ENCODE measurements at places on chromosomes 6 and 20.

DNA sequence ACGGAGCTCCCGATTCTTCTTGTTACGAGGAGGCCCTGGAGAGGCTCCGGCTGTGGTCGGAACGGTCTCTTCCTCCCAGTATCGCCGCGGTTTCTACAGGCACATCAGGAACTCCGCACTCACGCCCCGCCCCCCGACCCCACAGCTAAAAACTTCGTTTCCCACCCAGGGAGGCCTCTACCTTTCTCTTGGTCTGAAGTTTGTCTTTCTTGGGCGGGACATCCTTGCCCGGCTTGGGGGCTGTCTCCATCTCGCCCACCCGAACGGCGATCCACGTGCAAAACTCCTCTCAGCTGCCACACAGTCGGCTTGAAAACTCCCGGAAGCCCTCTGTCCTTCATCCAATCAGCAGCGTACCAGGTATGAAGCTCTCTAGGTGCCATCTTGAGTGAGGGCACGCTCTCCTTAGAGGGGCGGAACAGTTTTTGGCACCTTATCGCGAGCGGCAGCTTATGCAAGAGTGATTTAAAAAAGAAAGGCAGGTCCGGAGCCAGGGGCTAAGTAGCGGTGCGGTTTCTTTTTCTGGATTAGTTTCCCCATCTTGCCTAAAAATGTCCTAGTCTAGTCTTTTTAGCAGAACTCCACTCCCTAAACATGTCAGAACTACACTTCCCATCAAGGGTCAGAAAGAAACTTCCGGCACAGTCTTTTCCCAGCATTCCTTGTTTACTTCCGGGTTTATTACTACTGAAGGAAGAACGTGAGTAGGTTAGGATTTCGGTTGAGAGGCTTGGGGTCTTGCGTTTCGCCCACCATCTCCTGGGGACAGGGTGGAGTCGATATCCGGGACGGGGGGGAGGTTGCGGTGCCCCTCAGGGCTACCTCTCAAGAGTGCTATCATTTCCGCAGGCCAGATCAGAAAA lies at the start of the genes PFDN6 and WDR46:
TSS of gene PFDN6 (plus strand) at position 681 of the 863 bp plus-strand sequence. CDS start 256 bp downstream, outside the sequence.
TSS of gene WDR46 (minus strand) at position 319 of the 863 bp plus-strand sequence. CDS start at position 250, 69 bp downstream.
- peak; percentile 70 for DNase-seq

DNA sequence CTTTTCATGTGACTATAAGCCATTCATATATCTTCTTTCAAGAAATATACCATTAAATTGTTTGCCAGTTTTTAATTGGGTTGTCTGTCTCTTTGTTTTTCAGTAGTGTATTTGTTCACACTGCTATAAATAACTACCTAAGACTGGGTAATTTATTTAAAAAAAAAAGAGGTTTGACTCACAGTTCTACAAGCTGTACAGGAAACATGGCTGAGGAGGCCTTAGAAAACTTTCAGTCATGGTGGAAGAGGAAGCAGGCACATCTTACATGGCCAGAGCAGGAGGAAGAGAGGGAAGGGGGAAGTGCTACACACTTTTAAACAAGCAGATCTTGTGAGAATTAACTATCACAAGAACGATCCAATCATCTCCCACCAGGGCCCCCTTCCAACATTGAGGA lies 255.3 kb downstream of the EPM2A start:
- DNase-seq = no peak

DNA sequence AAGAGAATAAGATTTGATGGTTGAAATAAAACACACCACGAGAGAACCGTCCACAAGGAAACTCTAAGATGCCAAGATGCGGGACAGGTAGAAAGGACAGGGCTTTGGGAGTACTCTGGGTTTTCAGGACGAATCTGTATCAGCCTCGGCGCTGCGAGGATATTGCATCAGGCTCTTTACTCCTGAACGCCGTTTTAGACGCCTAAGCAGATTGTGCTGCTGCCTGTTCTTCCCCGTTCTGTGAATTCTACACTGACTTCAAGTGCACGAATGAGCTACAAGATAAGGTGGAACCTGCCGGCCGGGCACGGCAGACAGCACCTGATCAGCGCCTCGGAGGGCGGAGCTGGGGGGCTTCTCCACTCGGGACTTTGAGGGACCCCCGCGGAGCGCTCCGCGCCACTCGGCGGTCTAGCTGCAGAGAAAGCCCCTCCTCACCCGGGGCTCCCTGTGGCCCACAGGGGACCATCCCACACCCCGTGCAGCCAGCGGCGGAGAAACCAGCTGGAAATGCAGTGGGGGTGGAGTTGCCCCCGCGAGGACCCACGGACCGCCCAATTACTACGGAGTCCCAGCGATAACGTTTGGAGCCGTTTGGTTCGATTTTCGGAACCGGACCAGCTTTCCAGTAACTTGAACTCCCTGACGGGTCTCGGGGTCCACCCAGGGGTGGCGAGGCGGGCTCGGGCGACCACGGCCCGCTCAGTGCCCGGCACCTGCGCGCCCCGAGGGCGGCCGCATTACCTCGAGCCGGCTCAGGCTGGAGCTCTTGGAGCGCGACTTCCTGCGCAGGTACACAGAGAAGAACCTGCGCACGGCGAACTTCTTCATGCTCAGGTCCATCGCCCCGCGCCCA lies 646 bp downstream of the RPS6KA2 start:
- peak; percentile 10 for DNase-seq

- DNase-seq = no peak
Observed at GRCh38 chr6:1773700-1774099, 164.0 kb downstream of the FOXC1 start.

DNA sequence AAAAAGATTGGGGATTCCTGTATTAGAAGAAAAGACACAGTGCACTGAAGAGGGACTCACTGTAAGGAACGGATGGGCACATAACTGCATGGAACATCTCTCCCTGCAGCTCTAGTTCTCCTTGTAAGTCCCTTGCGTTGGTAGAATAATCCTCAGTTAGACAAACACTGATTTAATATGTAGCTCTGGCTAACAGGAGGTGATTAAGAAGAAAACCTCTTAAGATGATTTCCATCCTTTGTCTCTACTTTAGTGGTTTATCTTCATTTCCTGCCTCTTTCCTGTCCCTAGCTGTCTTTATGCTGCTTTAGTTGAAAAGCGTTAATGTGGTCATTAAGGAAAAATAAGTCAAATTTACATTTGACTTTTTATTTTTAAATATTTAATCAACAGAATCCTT lies 86.6 kb downstream of the SLC16A10 start:
- no peak for DNase-seq

DNA sequence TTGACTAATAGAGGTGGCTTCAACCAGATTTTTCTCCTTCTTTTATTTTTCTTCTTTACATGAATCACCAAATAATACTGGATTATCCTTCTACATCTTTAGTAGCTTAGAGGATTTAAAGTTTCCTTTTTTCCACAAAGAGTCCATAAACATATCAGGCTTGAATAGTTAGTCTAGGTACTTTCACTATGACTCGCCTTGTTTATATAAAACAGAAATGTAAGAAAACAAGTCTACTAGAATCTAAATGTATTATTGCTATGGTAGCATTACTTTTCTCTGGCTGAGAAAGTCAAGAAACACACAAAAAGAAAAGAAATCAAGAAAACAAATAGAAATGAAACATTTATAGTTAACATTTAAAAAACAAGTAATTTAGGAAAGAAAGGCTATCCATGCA lies 215.2 kb downstream of the PTPRK start:
- DNase-seq = no peak

DNA sequence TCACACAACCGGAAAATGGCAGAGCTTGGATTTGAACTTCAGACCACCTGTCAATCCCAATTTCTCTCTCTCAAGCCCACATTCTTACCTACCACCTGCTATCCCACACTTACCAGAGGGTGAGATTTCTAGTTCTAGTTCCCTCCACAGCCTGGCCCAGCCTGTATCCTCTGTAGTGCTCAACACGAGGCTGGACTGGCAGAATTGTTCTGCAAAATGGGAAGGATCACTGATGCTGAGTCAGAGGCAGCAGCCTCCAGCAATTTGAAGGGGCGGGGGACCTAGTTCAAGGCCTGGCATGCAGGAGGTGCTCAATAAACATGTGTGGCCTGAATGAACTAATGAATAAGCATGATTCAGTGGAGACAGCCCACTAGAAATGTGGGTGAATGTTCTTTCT lies 53.6 kb upstream of the TTPAL start:
- no peak for DNase-seq

GRCh38 chr6:44041461-44042260 lies 85.6 kb downstream of the MRPL14 start:
- DNase-seq = no peak

DNA sequence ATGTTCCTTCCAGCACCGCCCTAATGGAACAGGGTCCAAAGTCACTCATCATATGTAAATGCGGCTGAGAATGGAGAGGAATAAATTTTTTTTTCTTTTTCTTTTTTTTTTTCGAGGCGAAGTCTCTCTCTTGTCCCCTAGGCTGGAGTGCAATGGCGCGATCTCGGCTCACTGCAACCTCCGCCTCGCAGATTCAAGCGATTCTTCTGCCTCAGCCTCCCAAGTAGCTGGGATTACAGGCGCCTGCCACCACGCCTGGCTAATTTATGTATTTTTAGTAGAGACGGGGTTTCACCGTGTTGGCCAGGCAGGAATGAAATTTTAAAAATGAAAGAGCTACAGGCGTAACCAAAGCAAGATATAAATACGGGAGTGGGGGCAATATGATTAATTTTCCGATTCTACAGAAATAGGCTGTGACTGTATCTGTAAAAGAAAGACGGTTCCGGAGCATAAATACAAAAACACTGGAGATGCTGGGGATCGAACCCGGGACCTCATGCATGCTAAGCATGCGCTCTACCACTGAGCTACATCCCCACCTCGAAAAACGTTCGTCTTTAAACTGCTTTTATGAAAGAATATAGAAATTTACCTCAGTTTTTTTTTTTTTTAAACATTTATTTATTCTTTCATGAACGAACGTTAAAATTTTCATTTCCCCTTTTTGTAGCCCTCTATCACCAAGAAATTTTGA lies 132.2 kb downstream of the GPX5 start:
- peak; percentile 8 for DNase-seq

DNA sequence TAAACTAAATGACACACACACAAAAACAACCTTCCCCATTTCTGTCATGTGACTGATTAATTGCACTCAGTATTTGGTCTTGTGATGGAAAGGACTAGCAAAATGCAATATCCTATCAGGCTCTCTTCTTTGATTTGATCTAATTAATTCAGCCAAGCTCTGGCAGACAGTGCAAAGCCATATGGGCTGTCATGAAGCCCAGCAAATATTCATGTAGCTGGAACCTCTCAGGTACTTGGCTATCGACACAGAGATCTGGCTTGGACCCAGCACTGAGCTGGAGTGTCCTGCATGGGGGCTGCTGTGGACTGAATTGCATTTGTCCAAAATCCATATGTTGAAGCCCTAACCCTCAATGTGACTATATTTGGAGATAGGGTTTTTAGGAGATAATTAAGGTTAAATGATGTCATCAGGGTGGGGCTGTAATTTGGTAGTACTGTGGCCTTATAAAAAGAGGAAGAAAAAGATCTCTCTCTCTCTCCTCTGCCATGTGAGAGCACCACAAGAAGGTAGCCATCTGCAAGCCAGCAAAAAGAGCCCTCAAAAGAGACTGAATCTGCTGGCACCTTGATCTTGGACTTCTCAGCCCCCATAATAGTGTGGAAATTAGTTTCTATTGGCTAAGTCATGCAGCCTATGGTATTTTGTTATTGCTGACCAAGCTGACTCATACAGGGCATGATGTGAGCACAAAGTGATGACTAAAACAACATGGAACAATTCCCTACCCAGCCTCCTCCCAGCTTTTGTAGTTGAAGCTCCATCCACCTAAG lies 77.1 kb downstream of the STMND1 start:
- no peak for DNase-seq

GRCh38 chr20:50303573-50304500 lies 113.2 kb downstream of the CEBPB start:
- DNase-seq = no peak

DNA sequence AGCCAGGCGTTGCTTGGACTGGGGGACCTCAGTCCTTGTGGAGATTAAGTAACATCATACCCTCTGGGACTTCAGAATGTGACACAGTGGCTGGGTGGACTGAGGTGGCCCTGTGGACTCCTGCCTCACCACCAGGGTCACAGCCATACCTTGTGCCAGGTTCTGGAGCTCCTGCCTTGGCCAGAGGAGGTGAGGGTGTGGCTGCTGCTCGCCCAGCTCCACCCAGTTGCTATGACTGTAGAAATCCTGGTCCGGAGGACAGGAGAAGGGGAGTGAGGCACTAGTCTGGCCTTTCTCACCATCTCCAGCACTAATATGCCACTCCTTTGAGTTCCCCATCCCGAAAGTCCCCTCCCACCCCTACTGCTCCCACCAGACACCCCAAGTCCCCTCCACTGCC lies 1.9 kb downstream of the VWA7 start:
- DNase-seq = no peak

DNA sequence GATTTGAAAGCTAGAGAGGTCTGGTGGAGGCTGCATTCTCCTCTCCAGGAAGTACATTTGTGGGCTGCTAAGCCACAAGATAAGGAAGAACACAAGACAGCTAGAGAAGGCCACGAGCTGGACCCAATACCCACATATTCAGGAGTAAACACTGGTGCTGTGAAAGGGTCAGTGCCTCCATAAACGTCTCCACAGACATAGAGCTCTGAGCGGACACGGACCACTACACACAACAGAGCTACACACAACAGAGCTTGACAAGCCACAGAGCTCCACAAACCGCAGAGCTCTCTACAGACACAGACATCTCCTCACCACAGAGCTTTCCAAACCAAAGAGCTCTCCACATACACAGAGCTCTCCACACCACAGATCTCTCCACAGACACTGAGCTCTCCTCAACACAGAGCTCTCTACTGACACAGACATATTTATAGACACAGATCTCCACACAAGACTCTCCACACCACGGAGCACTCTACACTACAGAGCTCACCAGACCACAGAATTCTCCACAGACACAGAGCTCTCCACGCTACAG lies 51.9 kb downstream of the ERMARD start:
- no peak for DNase-seq

DNA sequence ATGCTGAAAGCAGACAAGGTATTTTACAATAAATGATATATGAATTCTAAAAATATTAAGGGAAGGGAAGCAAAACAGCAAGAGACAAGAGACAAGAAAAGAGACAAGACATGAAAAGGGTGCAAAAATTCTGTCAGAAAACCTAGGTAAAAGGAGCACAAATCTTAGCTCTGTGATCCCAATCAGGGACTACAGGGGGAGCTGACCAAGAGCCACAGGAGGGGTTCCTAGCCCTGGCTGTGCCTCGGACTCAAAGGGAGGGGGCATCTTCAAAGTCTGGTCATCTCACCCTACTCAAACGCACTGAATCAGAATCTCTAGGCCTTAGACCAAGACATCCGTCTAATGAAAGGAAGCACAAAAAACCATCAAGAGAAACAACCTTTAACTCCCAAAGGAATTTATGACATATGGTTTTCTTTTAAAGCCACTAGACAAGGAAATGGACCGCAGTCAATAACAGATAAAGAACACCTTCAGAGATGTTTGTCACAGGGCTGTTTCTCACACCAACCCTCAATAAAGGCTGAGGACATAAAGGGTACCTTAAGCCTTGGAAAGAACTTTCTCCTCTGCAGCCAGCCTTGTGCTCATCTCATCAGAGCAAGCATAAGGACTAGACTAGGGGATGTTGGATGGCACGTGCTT lies 130.4 kb upstream of the CDYL start:
- DNase-seq = no peak

DNA sequence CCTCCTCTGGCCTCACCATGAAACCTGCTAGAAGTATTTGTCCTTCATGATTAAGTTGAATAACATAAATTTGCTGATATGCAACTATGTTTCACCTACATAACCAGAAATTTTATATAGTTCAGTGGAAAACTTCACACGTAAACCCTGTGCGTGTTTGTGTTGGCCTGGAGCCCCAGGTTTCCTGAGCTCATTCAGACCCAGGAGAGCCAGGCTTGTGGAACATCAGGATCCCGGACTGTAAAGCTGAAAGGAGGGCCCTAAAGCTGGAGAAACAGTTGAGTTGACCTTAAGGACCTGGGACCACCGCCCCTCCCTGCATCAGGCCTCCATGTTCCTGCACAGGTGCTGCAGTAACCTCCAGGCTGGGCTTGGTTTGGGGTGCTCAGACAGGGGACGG lies 3.1 kb upstream of the SPATS1 start:
- no peak for DNase-seq
